ENCODE measurements at places on chromosomes 6 and 20.

DNA sequence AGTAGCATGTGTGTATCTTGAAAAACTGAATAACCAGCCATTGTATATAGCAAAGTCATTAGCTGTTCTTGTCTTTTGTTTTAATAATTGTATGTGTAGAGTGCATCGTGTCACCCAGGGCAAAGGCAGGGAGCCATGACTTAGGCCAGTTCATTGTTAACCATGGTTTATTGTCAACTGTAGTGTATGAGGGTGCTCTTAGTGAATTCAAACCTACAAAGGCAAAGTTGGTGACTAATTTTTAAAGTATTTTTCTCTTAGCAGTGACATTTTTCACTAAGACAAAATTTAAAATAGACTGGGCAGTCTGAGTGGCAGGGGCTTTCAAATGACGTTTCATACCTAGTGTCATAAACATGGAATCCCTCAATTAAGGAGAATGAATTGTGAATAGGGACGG is 79.0 kb downstream of the TULP4 start:
- DNase-seq = no peak

DNA sequence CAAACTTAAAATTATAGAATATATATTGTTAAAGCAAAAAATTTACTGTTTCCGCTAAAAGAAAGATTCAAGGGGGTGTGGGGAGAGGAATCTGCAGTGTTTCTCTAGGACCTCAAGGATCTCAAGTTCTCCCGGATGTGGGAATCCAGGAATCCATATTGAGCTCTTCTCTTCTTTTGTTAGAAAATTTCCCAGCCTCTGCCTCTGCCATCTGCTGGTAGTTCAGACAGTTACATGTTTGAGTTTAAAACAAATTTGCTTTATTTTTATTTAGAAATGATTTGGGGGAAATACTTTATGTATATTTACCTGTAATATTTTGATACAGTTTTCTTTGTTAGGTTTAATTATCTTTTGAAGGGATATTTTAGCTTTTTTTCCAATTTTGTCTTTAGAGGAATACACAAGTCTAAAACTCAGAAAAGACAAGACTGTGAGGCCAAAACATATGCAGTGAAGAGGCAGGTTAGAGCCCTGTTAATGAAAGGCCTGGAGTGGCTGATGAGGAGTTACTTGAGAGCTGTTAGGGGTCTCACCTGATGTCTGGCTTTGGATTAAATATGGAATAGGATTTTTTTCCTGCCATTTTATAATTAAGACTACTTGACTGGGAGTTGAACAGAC is 268.8 kb downstream of the ARID1B start:
- DNase-seq = no peak

DNA sequence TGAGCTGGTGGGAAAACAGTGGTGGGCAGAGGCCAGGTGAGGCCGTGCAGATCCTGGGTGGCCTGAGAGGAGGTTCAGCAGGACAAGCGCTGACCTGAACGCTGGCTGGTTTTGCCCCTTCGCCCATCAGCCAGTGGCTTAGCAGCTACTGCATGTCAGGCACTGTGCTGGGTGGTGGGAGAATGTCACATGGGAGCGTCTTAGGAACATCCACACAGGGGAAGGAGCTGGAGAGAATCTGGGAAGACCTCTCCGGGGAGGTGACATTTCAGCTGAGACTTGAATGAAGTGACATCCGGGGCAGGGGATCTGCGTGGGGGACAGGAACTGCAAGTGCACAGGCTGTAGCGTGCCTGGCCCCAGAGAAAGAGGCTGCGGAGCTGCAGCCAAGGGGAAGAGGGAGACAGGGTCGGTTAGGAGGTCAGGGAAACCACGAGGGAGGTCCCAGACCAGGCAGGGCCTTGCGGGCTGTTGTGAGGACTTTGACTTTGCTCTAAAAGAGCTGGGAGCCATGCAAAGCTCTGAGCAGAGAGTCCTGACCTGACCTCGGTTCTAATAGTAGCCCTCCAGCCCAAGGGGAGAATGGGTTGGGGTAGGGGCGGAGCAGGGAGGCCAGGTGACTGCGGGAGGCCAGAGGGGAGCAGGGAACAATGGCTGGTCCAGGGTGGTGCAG is 156.8 kb upstream of the PTPN1 start:
- no peak for DNase-seq

DNA sequence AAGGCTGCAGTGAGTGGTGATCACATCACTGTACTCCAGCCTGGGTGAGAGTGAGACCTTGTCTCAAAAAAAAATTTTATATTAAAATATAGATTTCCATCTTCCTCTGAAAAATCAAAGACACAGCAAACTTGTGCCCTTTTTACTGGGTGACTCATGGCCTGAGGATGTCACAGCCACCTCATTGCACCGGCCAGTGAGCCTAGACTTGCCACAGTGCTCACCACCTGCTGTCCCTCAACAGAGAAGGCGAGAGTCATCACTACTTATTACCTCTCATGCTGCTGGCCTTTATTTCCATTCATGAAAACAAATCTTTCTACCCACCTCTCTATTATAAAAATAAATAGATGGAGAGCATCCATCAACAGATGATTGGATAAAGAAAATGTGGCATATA is 295.8 kb downstream of the PREX1 start:
- no peak for DNase-seq

- no peak for DNase-seq
Measured at GRCh38 chr6:82741996-82742385, 323.6 kb downstream of the UBE3D start.

DNA sequence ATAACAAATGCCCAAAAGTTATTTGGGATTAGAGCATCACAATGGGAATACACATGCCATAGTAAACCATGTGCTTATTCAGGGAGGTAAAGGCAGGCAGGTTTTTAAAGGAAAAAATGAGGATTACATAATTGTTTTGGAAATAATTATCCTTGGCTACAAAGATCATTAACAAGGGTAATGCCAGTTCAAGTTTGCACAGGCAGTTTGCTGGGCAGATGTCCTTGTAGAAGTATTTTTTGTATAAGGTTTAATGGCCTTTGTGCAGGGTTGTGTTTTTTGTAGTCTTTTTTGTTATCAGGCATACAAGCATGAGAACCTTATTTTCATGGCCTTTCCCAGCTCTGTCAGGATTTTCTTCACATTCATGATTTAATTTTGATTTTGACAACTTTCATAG is 24.7 kb downstream of the FBXO9 start:
- no peak for DNase-seq

DNA sequence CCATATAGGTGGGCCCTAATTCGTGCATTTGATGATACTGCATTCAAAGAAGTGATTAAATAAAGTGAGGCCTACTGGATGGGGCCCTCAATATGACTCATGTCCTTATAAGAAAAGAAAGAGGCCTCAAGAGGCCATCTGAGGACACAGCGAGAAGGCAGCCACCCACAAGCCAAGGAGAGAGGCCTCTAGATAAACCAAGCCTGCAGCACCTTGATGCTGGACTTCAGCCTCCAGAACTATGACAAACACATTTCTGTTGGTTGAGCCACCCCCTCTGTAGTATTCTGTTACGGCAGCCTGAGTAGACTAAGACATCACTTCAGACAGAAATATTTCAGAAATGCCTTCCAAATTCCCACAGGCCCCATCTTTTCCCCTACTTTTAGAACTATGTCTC is 82.5 kb upstream of the PLEKHG1 start:
- no peak for DNase-seq

DNA sequence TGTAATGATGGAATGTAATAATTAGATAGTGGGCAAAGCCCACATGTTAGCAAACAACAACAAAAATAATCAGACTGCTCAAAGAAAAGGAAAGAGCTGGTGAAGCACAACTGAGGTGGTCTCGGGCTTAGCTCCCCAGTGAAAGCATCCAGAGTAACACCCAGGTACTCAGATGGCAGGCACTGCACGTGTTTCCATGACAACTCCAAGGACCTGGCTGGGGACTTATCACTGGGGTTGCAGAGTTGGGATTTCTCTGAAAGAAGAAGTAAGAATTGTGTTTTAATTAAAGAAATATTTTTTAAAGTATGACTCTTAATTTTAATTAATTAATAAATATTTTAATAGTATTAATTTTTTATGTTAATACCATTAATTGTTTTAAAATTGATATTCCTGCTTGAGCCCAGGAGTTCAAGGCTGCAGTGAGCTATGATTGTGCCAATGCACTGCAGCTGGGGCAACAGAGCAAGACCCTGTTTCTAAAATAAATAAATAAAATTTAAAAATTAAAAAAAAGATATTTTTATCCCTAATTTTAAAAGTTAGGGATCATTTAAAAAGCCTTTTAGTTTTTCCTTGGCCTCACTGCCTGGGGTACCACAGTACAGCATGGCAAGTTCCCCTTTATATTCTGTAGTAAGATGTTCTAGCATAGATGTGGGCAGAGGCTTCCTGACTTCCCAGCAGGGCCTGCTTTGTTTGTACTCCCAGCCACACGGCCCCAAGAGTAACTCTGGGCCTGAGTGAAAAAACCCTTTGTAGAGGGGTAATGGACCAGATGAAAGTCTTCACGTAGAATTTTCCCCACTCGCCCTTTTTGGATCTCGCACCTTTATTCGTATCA is 42.2 kb upstream of the UST start:
- no peak for DNase-seq

- DNase-seq = no peak
Measured at GRCh38 chr6:11241154-11241792, 8.8 kb upstream of the NEDD9 start.

- no peak for DNase-seq
Measured at GRCh38 chr20:14193885-14194284, 143.5 kb downstream of the FLRT3 start.

GRCh38 chr6:117034971-117035370 is 157.9 kb downstream of the RFX6 start:
- DNase-seq = no peak

DNA sequence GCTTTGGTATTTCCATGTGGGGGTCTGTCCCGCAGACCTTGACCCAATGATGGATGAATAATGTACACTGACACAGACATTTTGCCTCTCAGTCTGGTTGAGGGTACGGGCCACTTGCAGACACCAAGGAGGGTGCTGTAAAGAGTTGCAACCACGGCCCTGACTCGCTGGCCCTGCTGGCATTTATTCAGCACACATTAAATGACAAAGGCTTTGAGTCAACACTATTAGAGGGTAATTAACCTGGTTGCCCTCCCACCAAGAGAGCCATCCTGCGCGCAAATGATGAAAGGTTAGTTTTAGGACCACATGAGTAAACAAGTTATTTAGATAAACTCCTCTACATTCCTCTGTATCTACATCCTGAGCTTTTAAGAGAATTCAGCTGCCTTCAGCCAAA is 308.9 kb upstream of the MMS22L start:
- no peak for DNase-seq
